Skeletal muscle cell (primary cell): ENCODE measurements at places on chromosomes 5 and 9.

- no peak for DNase-seq
Measured at GRCh38 chr9:96302021-96302420, at the start of gene HSD17B3. TSS of gene HSD17B3 (minus strand) at chr9:96302176. CDS start at chr9:96302104, 72 bp downstream.

DNA sequence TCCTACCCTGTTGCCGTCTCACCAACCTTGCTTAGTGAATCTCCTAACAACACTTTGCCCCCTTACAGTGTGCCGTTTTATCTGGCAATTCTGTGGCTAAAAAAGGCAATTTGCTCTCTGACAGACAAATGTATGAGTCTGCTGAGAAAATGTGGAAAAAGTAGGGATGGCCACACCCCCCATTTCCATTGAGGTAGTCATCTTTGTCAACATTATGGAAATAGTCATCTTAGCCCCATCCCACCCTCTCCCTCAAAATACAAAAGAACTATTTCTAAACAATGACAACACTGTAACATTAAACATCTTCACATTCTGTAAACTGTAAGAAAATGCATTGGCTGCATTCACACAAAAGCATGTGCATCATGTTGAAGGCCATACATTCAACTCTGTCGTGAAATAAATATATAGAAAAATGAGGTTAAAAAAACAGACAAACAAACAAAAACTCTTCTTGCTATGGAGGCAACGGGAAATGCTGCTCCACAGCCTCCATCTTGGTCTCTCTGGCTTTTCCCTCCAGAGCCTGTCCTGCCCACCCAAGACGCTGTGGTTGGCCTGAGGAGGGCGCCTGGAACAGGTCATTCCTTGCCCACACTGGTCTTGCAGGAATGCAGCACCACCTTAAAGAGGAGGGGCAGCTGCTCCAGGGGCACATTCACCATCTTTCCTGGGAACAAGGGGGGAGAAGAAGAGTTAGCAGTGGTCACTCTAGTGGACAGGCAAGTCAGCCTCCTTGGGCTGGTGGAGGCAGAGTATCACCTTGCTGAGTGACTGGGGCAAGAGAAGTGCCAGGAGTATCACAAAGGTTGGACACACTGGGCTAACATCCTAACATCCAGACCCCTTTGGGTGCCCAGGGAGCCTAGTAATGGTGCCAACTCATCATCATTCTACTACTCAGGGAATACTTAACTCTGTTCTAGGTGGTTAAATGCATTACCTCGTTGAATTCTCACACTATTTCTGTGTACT, 15.2 kb upstream of the NR5A1 start:
- no peak for DNase-seq

DNA sequence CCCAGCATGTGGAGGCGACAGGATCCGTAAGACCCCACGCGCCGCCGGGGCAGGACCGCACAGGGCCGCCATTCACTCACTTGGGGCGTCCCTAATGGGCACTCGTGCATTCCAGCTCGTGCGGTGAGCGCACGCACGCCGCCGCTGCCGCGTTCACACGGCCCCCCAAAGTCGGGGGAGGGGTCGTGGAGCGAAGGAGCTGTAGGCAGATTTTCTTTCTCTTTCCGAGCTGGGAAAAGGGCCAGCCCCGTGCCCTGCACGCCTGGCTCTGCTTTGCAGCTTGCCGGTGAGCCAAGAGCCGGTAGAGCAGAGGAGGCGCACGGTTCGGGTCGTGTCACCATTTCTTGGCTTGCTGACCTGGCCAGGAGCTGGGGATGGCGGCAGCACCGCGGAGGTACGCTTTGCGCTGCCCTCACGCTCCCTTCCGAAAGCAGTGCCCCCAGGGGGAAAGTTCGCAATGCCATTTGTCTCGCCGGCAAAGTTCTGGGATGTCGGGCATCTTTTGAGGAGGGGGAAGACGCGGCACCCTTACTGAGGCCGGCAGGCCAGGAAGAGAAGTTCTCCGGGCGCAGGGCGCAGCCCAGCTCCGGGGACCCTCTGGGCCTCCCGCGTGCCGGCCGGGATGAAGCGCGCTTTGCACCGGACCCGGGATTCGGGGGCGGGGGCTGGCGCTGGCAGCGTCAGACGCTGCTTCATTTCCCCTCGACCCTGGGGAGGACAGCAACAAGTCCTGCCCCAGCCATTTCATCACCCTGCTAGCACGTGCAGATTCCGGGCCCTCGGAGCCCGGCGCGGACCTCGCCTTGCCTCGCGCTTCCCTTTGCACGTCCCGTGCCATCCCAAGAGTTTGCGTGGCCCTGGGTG, 898 bp downstream of the STC2 start:
- no peak for DNase-seq

DNA sequence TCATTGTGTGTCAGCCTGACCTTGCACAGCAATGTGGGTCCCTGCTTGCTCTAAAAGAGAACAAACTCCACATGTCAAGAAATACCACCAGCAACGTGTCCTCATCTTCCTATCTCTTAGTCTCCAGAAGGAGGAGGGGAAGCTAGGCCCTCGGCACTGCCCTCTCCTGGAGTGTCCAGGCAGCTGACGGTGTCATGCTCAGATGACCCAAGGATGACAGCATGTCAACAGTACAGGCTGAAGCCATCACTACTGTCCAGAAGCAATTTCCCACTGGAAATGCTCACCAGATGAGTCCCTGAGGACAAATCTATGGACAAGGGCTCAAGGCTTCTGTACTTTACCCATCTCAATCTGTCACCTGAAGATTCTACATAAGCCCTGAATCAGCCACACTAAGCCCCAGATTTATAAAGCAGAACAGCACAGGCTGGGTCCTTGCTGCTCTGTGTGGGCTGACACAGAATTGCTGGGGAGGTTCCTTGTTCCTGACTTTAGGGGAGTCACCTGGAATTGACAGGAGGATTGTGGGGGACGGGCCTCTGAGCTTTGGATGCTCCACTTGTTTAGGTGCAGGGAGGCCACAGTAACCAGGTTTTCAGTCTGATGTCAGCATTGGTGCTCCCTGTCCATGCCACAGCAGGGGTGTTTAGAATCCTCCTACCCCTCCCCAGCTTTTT, 210.2 kb downstream of the DAB2IP start:
- no peak for DNase-seq

GRCh38 chr5:54160329-54160728, 150.0 kb downstream of the ARL15 start:
- DNase-seq = no peak

GRCh38 chr5:95274011-95274410, 10.9 kb downstream of the MCTP1 start:
- no peak for DNase-seq

- no peak for DNase-seq
Measured at GRCh38 chr9:127424676-127424999, 456 bp downstream of the ZNF79 start.

- no peak for DNase-seq
Measured at GRCh38 chr5:28748446-28748845, 1710.1 kb upstream of the CDH9 start.
